Glutamatergic neuron (in vitro differentiated cells): ENCODE measurements at places on chromosomes 2 and 18. TPM values are rescaled to one million over a fixed set of nuclear protein-coding genes. Genes with fewer than 3 reads are reported as not detected.

Gene IL36B
- total RNA-seq, result not detected

Gene ECEL1
- 2.3 TPM for total RNA-seq

Gene RTP5
- not detected for total RNA-seq

Gene GCG
- total RNA-seq, result not detected

DNA sequence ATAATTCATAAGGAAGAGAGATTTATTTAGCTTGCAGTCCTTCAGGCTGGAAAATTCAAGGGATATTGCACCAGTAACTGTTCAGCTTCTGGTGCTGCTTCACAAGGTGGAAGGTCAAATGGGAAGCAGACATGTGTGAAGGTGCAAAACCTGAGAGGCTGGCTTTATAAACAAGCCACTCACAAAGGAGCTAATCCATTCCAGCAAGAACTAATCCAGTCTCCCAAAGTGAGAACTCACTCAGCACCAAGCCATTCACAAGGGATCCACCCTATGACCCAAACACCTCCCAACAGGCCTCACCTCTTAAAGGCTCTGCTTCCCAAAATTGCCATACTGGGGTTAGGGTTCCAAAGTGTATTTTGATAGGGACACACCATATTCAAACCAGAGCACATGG, 1018.4 kb upstream of the ACVR2A start:
- H3K27ac ChIP-seq, result no peak overlapping the region
- peaks cover 3% of the 10 kb centered on the region for H3K36me3 ChIP-seq
- no peak for DNase-seq
- no peaks in the 10 kb centered on the region for H3K27me3 ChIP-seq
- H3K4me3 ChIP-seq, result no peak overlapping the region

DNA sequence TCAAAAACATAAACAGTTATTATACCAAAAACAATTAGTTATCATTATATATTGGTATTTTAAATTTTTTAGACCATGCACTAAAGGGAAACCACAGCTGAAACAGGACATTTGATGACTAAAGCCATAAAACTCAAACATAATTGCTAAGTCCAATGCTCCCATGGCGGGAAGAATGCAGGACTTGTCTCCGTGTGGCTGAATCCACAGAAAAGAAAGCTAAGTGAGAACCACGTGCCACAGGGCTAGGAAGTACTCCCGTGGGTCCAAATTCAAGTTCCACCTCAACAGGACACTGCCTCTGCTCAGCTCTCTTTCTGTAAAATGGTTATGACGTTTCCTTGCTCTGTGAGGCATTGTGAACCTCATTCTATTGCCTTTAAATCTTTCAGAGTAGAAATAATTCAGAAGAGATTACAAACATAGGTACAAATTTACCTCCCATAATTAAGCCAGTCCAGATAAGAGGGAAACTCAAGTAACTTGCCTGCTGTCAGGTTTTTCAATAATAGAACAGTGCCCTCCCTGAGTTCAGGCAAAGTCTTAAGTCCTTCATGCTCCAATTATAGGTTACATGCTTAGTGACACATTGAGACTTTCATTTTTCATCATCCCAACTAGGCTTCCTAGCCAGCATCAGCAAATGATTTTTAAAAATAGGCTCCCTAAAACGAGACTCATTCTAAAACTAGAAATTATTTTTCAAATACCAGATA, 36.7 kb downstream of the FTCDNL1 start:
- H3K27ac ChIP-seq, result no peak overlapping the region
- H3K4me1 ChIP-seq, result no peaks in the 10 kb centered on the region
- no peak overlapping the region for H3K4me3 ChIP-seq
- H3K27me3 ChIP-seq, result peaks cover 3% of the 10 kb centered on the region

DNA sequence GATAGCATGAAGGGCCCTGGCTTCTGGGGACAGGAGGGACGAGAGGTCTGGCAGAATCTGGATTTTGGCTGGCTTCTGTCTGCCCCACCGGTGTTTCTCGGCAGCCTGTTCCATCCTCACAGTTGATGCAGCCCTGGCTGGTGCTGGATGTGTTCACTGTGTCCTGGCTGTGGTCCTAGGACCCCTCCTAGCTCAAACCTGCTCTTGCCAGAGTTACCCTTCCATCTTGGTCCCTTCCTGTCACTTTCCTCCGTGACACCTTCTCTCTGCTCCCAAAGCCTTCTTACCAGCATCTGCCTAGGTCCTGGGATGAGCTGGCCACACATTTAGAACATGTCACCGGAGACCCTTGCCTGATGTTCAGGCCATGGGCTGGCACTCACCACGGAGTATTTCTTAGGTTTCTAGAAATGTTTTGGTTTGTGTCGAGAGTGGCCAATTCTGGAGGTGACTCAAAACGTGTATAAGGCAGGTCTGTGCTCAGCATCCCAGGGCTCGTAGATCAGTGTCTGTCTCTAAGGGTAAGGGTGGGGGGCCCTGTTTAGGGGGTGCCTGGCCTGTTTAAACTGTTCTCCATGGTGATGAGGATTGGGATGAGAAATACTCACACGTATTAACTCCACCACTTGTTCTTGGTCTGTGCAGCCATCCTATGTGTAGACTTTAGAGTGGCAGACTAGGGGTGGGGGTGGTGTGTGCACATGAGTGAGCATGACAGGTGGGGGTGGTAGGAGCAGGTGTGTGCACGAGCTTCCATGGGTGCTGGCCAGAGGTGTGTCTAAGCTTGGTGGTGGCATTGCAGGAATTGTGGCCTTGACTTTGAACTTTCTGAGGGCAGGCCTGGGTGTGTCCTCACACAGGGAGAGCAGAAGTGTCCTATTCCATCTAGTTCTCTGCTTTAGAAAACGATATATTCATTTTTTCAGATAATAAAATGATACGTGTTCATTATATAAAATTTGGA, 162.7 kb downstream of the DYSF start:
- DNase-seq, result no peak
- no peak overlapping the region for H3K4me3 ChIP-seq
- H3K4me1 ChIP-seq, result peaks cover 2% of the 10 kb centered on the region
- no peaks in the 10 kb centered on the region for H3K36me3 ChIP-seq
- no peak overlapping the region for H3K27ac ChIP-seq

DNA sequence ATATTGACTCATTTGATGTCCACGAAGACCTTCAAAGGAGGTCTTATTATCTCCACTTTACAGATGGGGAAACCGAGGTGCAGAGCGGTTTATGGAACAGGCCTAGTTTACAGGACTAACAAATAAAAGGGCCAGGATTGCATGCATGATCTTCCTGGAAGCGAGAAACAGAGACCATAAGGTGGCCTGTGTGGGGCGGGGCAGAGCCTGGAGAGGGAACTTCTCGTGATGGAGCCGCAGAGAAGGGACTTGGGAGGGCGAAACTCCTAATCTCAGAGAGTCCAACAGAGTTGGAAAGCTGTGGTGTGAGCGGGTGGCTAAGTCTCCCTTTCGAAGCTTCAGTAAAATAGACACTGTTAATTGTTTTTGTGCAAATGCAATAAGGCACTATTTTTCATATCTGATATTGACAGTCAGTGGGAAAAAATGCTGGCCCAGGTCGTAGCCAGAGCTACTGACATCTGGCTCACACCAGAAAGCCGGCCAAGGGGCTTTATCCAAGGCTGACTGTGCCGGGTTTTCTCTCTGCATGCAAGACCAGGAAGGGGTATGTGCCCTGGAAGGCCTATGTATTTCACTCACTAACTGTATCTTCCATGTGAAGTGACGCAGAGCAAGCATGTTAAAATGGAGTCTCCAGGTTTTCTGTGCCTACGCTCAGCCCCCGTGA, 4.5 kb downstream of the INPP5D start:
- no peaks in the 10 kb centered on the region for H3K4me1 ChIP-seq
- no peaks in the 10 kb centered on the region for H3K27me3 ChIP-seq
- no peak overlapping the region for H3K27ac ChIP-seq
- H3K36me3 ChIP-seq, result no peaks in the 10 kb centered on the region

GRCh38 chr18:53426666-53427184, 797.7 kb downstream of the MBD2 start:
- H3K4me3 ChIP-seq, result no peak overlapping the region
- peak overlapping the region; percentile 24 for H3K27ac ChIP-seq
- DNase-seq, result no peak
- H3K36me3 ChIP-seq, result no peaks in the 10 kb centered on the region

- no peaks in the 10 kb centered on the region for H3K36me3 ChIP-seq
- DNase-seq, result no peak
- H3K4me1 ChIP-seq, result peaks cover 2% of the 10 kb centered on the region
- no peak overlapping the region for H3K4me3 ChIP-seq
- peaks cover 4% of the 10 kb centered on the region for H3K27me3 ChIP-seq
Observed at GRCh38 chr2:71669628-71670429, 216.5 kb downstream of the DYSF start.

- no peaks in the 10 kb centered on the region for H3K4me1 ChIP-seq
- no peak for DNase-seq
- no peak overlapping the region for H3K4me3 ChIP-seq
- no peak overlapping the region for H3K27ac ChIP-seq
Observed at GRCh38 chr2:220744861-220745260, 827.2 kb downstream of the EPHA4 start.

DNA sequence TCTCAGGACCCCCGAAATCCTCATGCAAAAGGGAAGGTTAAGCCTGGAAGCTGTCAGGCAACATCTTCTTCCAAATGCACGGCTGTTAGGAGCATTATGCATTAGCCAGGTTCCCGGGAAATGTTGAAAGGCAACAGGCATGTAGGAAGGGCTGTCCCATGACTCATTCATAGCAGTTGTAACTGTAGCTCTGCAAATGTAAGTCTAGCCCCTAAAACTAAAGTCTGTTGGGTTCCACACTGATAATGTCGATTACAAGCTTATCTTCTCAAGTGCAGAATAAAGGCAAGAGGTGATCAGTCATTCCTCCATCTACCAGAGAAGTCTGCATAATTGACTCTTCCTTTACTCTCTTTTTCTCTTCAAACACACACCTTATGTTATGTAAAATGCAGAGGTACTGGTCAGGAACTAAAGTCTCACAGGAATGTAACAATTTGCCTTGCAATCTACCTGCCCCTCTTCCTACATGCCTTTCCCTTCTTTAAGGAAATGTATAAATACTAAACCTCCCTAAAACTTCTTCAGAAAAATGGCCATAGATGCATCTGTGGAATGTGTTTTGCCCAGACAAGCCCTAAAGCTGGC, 99.8 kb downstream of the AKAIN1 start:
- no peaks in the 10 kb centered on the region for H3K36me3 ChIP-seq
- H3K4me1 ChIP-seq, result no peaks in the 10 kb centered on the region
- no peak for DNase-seq
- H3K4me3 ChIP-seq, result no peak overlapping the region
- H3K27ac ChIP-seq, result no peak overlapping the region

DNA sequence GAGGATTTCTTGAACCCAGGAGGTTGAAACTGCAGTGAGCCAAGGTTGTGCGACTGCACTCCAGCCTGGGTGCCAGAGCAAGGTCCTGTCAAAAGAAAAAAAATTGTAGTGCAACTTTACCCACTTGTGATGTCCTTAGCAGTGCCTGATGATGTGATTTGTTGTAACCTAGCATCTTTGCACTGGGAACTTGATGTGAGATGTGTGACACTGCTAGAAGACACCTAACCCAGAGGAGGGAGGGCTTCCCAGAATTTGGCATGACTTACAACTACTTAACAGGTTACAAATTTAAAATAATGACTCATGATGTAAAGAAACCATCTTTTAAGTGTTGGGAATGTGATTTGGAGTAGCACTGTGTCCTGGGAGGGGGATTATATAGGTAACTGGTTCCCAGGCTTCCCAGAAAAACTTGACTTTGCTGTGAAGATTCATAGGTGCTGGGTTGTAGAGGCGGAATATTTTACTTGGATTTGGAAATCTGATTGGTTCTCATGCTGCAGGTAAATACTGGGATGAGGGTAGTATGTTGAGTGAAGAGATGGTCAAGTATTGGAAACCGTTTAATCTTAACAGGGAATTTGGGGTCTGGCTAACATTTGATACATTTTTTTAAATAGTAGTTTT, 3.7 kb downstream of the EEF1B2 start:
- no peak overlapping the region for H3K4me3 ChIP-seq
- DNase-seq, result no peak
- H3K36me3 ChIP-seq, result peaks cover 11% of the 10 kb centered on the region
- H3K27me3 ChIP-seq, result peaks cover 2% of the 10 kb centered on the region
- H3K27ac ChIP-seq, result peak overlapping the region; percentile 49
- peaks cover 7% of the 10 kb centered on the region for H3K4me1 ChIP-seq

- no peak for DNase-seq
- H3K4me3 ChIP-seq, result no peak overlapping the region
- H3K4me1 ChIP-seq, result no peaks in the 10 kb centered on the region
- peaks cover 1% of the 10 kb centered on the region for H3K27me3 ChIP-seq
Observed at GRCh38 chr2:157930728-157931127, 54.6 kb upstream of the ACVR1 start.

- no peaks in the 10 kb centered on the region for H3K36me3 ChIP-seq
- H3K4me1 ChIP-seq, result no peaks in the 10 kb centered on the region
- no peaks in the 10 kb centered on the region for H3K27me3 ChIP-seq
- no peak for DNase-seq
Observed at GRCh38 chr18:60870261-60871153, 462.7 kb upstream of the CDH20 start.

DNA sequence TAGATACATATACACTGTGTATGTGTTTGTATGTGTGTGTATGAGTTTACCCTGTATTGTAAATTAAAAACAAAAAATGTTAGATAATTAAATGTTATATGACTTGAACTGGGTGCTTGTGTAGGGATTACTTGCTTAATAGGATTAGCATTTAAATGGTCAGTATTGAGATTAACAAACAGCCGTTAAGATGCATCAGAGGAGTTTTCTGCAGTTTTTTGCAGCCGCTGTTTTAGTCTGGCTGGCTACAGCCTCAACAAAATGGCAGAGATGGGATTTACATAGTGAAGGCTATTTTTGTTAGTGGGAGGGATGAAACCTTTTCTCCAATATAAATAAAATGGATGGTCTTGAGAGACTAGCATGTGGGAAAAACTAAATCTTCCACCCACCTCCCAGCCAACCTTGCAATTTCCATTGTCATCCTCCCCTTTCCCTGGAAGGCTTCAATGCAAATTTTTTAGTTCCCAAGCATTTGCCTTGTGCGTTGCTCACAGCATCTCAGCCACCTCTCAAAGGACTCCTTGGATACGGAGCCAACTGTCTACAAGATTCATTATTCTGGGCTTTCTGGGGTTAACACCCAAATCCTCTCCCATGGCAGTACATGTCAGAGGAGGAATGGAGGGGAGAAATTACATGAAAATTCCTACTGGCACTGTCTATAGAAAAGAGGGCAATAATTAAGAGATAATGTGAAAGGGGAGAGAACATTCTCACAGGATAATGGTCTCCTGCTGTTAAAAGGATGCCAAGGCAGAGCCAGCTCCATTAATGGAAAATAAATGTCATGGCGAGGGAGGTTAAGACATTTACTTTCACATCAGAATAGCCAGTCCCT, 351.9 kb downstream of the CDH2 start:
- no peak overlapping the region for H3K27ac ChIP-seq
- no peak for DNase-seq
- no peaks in the 10 kb centered on the region for H3K36me3 ChIP-seq
- H3K27me3 ChIP-seq, result no peaks in the 10 kb centered on the region
- peaks cover 3% of the 10 kb centered on the region for H3K4me1 ChIP-seq

- no peak for DNase-seq
- H3K27me3 ChIP-seq, result no peaks in the 10 kb centered on the region
- H3K27ac ChIP-seq, result no peak overlapping the region
- no peak overlapping the region for H3K4me3 ChIP-seq
- peaks cover 5% of the 10 kb centered on the region for H3K4me1 ChIP-seq
Observed at GRCh38 chr2:56449449-56449860, 265.7 kb downstream of the CCDC85A start.
